ENCODE measurements at places on chromosomes 13 and 19. TPM values are rescaled to one million over a fixed set of nuclear protein-coding genes. Genes with fewer than 3 reads are reported as not detected.

Gene NR2F6
- polyA plus RNA-seq = 14.1 TPM

Gene ZNF442
- polyA plus RNA-seq = 0.71 TPM

Gene LRRC8E
- 4.0 TPM for polyA plus RNA-seq

Gene ZNF763
- 1.4 TPM for polyA plus RNA-seq

Gene CYP2A13
- polyA plus RNA-seq = not detected

Gene EHD2
- polyA plus RNA-seq = 498 TPM

Gene KLC3
- polyA plus RNA-seq = not detected

DNA sequence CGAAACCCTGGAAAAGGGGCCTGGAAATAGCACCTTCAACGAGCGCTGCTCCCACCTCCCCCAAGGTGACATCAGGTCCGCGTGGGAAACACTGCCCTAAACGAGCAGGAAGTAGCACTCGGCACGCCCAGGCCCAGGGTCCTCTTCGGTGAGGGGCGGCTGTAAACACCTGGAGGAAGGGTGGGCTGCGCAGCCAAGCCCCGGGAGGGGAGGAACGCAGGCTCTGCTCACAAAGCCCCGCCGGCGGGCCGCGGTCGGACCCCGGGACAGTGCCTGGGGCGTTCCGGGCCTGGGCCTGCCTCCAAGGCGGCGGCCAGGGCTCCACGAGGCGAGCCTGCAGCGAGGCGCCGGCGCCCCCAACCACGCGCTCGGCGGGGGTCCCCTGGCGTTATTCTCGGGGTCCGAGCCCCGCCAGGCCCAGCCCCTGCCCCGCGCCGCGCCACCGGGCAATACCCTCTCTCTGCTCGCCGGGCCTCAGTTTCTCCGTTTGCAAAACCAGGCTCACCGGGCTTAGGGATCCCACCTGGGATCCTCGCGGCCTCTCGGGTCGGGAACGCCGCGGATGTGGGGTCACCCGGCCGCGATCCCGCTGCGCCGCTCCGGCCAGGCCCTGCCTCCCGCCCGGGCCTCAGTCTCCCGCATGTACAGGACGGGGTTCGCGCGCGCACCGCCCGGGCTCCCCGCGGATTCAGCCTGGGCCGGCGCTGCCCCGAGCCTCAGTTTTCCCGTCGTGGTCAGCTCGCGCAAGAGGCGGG lies 630 bp downstream of the RNF126 start:
- peak; percentile 76 for DNase-seq

DNA sequence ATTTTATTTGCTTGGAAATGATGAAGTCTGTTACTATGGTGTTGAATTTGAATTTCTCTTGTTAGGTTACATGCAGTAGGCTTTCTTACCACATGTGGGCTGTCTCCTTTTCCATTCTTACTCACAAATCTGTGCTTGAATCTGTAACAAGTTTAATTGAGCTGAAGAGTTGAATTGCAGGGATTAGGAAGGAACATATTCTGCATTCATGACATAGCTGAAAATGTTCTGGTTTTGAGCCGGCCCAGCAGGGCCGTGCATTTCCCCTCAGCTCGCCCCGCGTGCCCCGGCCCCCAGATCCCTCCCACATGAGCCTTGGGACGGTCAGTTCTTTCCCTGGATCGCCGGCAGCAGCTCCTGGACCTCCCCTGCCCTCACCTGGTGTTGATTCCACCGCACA lies 28.1 kb downstream of the TFDP1 start:
- DNase-seq = no peak

GRCh38 chr19:57566396-57567265 lies 7.0 kb upstream of the ZNF550 start:
- peak; percentile 47 for DNase-seq

- DNase-seq = no peak
These were observed 4.6 kb downstream of the ATP7B start for GRCh38 chr13:52006523-52007245.

DNA sequence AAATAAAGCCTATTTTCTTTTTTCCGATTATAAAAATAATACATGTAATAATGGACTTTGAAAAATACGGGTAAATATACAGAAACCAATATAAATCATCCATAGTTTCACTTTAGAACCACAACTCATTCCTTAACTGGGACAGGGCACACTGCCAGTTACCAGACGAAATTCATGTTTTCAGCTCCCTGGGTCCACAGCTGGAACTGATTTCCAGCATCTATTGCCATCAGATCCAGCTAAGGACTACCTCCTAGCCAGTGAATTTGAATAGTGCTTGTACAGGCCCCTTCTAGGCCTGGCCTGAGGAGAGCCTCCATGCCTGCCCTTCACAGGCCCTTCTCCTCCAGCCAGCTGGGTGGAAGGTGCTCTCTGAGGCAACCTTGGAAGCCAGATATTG lies 30.0 kb upstream of the ATP12A start:
- peak; percentile 79 for DNase-seq

- peak; percentile 34 for DNase-seq
These were observed 55.1 kb upstream of the NBEA start for GRCh38 chr13:34886987-34887386.

GRCh38 chr19:611481-611868 lies 21.8 kb downstream of the HCN2 start:
- DNase-seq = peak; percentile 98

- no peak for DNase-seq
These were observed 2748.8 kb upstream of the PCDH20 start for GRCh38 chr13:64164435-64164834.

DNA sequence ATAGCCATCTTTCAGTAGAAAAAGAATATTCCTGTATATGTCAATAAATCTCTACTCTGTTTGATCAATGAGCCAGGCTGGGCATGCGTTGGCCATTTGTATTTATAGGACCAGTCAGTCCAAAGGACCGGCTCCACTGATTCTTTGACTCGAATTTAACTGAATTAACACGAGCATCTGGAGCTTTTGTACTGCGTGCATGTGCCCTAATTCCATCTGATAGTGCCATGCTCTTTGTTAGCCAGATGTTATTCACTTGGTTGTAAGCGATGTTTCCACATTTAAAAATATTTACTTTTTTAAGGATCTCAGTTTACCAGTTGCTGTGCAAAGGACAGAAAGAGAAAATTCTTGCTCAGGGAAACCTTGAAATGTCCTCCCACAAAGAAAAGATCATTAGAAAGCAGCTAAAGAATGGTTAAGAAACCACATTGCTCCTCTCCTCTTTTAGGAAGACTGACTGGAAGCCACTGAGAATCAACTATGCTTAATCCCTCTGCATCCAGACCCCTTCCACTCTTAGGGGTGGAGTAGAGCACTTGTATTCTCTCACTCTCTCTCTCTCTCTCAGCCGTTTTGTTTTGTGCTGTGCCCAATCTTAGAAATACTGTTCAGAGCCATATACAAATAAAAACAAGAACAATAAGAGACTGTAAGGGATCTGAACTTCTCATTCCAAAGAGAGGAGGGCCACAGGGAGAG lies 165.8 kb downstream of the DCLK1 start:
- DNase-seq = no peak

DNA sequence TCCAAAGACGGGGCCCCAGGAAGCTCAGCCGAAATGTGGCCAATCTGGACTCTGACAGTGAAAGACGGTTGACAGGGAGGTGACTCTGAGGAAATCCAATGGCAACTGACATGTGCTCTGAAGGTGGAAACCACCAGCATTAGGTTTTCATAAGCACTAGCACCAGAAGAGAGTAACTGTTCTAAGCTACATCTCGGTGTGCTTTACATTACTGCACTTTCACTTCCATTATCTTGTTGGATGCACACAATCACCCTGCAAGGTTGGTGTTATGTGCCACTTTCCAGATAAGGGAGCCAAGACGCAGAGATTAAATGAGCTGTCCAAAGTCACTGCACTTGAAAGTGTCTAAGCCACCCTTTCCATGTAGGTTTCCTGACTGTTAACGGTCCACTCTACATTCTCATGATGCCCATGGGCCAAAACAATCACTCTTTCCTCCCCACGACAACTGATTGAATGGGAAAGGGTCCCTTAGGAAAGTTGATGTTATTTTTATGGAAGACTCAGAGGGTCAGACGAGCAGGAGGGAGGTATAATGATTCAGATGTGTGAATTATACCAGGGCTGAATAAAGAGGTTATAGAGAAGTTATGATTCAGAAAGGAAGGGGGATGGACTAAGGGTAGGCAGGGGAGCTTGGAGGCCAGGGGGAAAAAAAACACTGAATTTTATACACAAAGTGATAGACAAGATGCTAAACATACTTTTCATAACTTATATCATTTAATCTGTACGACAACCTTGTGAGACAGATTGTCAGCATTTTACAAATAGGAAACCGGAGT lies 52.8 kb downstream of the RUBCNL start:
- DNase-seq = no peak

GRCh38 chr13:100399455-100399854 lies 189.1 kb downstream of the GGACT start:
- DNase-seq = no peak

DNA sequence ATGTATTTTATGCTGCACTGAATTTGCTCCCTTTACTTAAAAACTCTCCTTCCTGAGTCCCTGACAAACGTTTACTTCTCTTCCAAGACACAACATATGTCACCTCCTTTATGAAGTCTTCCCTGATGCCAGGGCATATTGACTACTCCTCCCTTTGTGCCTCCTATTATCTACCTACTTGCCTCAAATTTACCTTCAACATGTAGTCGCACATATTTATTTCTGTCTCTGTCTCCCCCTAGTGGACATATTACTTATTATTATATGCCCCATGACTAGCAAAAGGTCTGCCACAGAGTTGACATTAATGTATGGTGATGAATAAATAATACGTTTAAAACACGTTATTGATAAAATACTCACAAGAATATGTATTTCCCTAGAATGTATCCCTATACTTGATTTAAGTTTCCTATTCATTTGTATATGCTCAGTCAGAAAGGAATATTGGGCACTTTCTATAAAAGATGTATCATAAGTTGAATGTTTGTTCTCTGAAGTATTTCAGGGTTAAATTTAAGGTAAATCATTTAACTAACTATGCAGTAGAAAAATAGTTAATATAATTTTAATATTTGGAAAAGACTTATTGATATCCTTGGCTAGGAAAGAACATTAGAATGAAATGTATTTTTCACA lies 250.3 kb upstream of the ATXN8OS start:
- peak; percentile 50 for DNase-seq

- peak; percentile 55 for DNase-seq
These were observed 1.4 kb upstream of the ZNF584 start for GRCh38 chr19:58406818-58407657.

DNA sequence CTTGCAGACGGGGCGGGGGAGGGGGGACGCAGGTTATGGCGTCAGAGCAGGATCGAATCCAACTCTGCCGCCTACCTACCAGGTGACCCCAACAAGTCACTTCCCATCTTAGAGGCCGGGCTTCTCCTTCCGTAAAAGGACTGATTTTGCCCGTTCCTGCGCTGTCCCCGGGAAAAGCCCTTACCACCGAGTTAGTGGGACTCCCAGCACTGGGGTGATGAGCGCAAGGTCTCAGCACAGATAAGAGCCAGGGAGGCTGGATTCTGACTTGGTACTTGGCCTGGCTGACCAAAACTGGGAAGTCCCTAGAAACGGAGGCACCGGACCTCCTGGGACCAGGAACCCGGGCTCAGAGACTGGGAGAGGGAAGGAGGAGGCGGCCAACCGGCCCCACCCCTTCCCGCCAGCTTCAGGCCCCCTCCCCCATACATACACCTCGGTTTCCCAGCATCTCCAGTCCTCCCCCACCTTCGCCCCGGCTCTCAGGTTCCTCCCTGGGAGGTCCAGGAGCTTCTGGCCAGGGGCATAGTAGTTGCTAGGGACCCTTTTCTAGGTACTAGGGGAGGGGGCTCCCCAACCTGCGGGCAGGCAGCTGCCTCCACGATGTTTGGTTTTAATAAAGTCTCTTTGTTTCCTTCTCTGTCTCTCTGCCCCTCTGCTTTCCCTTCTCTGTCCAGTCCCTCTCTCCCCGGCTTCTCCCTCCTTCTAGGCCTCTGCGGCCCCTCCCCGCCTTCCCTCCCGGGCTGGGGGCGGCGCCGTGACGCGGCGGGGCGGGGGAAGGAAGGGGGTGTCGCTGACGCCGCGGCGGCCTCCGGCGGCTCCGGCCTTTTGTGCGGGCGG lies at the start of gene GRAMD1A:
Gene GRAMD1A, plus strand, starts transcription at position 826 of the 840 bp plus-strand sequence. CDS start 156 bp downstream, outside the sequence.
- peak; percentile 92 for DNase-seq

DNA sequence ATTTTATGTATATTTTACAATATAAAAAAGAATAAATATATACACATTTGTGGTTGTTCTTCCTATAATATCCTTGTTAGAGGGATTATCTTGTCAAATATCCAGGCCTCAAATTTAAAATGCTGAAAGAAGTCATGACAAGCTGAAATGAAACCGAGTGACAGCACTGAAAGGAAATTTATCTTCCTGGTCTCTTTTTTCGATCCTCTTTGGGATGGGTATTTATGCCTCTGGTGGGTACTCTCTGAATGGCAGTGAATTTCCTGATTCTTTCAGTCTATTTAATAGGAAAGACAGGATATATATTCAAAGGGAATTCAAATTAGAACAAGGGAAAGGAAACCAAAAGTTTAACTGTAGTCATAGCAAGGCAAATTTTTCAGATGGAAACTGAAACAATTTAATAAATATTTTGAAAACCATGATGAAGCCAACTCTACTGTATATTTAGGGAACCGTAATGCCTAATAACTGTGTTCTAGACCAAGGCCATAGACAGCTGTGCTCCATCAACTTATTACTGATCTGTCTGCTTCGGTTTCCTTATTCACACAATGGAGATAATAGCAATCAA lies 97.9 kb downstream of the DLEU7 start:
- no peak for DNase-seq

DNA sequence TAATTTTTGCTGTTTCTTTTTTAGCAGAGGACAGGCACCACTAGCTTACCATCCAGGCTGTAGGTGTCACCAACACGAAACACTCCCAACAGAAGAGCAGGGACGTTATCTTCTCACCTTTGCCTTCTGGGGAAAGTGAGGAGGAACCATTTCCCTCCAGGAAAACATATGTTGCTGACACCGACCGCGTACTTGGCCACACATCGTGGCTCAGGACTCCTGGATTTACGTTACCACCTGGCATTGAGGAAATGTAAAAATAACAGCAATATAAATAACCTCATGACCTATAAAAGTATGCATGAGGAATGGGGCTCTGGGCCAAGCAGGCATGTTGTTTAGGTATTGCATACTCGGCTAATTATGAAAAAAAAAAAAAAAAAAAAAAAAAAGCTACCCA lies 525.1 kb downstream of the MYO16 start:
- DNase-seq = no peak

GRCh38 chr19:447816-448560 lies 12.8 kb downstream of the SHC2 start:
- DNase-seq = no peak

- DNase-seq = peak; percentile 75
These were observed 8.4 kb downstream of the SPRYD7 start for GRCh38 chr13:49927755-49928154.

DNA sequence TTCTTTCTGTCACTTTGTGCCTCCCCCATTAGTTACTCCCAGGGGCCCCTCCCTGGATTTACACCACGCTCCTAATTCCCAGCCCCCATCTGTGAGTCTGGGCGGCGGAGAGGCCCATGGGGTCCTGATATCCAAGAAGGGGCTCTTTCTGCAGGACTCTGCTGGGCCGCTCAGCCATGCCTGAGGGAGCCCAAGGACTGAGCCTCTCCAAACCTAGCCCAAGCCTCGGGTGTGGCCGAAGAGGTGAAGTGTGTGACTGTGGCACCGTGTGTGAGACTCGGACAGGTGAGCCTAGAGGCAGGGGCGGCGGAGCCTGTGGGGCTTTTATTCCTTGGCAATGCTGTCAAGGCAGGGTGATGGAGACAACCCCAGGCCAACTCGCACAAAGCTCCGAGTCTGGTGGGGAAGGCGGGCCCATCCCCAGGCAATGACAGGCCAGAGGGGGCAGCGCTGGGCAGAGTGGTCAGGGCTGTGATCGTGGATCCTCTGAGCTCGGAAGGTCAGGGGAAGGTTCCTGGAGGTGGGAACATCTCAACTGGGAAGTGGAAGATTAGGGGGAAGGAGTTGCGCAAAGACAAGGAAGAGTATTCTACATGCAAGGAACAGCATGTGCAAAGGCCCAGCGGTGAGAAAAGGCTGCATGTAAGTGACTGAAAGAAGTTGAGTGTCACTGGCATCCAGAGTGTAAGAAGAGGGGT lies 1.6 kb downstream of the PLEKHG2 start:
- peak; percentile 44 for DNase-seq
